ENCODE measurements at places on chromosomes 4 and X.

- no peak for DNase-seq
Observed at GRCh38 chr4:5028480-5028879, 9.2 kb upstream of the CYTL1 start.

- DNase-seq: no peak
Observed at GRCh38 chr4:16075061-16075460, 8.8 kb downstream of the PROM1 start.

DNA sequence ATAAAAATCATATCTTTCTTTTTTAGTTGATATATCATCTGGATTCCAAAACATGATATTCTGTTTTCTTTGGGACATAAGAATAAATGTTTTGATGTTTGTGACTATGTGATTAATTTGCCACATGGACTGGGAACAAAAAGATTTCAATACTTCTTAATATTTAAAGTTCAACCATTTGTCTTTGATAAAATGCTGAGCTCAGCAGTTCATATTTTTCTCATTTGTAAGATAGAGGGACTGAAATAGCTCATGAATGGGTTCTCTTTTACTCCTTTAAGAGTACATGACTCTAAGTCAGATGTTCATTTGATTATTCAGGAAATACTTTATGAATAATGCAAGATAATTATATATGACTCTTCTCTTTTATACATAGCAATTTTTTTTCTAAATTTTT lies 205.9 kb upstream of the FAM47A start:
- DNase-seq: no peak

DNA sequence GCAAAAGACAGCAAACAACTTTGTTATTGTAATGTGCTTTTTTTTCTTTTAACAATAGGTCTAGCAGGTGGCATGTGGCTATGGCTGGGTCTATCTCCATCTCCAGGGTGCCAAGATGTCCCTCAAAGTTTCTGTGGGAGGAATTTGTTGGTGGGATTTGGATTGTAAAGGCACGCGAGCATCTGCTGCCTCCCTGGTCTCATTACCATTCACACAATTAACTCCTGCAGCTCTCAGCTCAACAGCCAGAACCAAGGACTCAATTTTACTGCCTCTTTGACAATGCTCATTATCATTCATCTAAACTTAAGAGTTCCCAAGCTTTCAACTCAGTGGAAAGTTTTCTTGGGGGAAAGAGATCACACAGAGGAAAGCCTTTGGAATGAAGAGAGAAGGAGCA lies 10.9 kb upstream of the PCDH18 start:
- DNase-seq: no peak

DNA sequence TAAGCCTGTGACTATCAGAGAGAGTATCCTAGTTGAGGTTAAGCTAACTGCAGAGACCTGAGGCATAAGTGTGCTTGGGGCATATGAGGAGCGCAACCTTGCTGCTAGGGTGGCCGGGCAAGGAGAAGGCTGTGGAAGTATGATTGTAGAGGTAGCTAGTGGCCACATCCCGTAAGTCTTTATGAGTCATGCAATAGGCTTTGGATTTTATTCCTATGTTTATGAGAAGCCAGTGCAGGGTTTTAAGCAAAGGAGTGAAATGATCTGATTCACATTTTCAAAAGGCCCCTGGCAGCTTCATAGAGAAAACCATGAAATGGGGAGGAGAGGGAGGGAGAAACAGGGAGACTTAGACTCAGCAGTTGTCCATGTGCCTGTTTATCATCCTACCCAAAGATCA lies 92.1 kb upstream of the WDFY3 start:
- no peak for DNase-seq

GRCh38 chr4:177484613-177485021 lies 42.4 kb upstream of the AGA start:
- no peak for DNase-seq

GRCh38 chrX:68684291-68684918 lies 36.9 kb downstream of the STARD8 start:
- DNase-seq: peak; percentile 83

- no peak for DNase-seq
Observed at GRCh38 chr4:4329496-4329895, 39.4 kb downstream of the ZBTB49 start.

DNA sequence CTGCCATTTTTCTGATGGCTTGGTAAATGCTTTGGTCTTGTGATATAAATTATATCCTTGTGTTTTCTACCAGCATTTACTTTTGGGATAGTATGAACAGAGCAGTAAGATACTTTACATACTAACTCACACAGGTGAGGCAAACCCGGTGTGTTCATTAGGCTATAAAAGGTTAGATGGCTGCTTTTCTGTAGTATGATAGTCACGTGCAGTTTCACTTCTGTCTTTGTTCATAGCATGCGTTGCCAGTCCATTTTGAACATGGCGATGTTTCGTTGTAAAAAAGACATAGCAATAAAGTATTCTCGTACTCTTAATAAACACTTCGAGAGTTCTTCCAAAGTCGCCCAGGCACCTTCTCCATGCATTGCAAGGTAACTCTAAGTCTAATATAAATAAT lies 88.4 kb downstream of the KLHL8 start:
- no peak for DNase-seq

GRCh38 chr4:121252224-121252806 lies 88.2 kb upstream of the TNIP3 start:
- peak; percentile 48 for DNase-seq

- no peak for DNase-seq
Observed at GRCh38 chr4:9825049-9825448, 43.6 kb downstream of the DRD5 start.

DNA sequence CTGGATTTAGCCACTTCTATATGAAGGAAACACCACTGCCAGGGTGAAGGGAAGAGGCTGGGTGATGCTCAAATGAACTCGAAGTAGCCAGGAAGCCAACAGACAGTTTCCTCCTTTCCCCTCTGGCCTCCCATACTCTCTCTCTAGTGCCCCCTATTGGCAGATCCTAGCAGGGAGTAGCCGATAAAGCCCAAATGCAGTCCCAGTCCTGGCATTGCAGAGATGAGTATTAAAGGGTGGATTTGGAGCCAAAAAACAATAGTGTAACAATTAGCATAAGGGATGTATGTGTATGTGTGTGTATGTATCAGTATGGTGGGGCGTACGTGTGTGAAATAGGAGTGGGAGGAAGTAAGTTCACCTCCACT lies 213.8 kb upstream of the LDB2 start:
- DNase-seq: no peak

DNA sequence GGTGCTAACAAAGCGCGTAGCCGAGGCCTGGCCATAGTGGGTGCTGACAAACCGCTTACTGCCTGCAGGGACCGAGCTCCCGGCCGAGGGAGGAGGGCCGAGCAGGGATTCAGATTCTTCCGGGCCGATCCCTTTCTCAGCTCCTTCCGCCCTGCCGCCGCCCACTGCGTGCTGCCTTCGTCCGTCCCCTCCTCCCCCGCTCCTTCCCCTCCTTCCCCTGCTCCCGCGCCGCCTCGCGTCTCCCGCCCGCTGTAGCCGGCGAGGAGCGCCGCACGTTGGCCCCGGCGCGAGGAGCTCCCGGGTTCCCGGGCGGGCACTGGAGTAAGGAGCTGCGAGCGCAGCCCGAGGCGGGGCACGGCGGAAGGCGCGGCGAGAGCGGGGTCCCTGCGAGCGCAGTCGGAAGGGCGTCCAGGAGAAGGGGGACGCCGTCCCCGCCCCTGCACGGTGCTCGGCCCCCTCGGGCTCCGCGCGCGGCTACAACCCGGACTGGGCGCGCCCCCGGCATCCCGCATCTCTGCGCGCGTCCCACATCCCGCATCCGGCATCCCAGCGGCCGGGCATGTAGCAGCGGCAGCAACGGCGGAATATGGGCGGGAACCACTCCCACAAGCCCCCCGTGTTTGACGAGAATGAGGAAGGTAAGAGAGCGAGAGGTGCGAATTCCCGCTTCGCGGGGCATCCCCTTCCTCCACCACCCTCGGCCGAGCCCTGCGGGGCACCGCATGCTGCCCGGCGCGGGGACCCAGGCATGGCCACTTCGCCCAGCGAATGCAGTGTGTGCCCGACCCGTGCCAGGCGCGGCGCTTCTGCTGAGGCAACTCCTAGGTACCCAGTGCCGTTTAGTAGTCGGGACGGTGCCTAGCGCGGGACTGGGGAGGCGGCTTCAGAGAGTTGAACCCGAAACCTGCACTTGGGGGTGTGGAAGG lies at the start of gene STK32B:
Gene STK32B (plus strand): TSS at position 203 of the 926 bp plus-strand sequence.
- DNase-seq: peak; percentile 49

DNA sequence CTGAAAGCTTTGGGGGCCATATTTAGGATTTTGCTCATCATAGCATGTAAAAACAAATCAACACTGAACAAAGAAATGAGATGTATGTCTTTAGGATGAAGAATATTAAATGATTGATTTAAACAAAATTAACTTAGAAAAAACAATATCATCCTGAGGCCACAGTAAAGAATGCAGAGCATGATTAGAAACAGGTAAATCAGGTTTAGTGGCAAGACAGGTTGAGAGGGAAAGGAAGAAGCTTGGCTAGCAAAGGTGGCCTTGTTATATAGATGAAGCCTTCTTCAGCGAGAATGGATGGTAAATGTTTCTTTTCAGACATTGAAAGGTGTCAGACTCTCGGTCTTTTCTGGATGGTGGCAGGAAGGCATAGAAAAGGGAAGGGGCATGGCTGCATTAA lies 11.9 kb upstream of the MAGEB16 start:
- no peak for DNase-seq

DNA sequence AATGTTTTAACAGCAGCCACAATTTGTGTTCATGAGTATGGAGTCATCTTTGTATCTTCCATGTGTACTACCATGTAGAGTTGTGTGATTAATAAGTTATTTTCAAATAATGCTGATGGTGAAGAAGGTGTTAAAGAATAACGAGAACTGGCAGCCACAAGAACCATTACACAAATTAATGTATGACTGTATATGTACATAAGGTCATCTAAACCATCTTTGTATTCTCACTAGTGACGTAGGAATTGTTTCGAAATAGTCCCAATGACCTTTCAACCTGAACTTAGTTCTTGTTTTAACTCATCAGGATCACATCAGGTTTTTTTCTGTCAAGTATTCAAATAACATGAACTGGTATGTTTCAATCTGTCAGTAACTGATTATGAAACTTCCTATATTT lies 48.3 kb upstream of the NOCT start:
- DNase-seq: peak; percentile 92

GRCh38 chr4:75671802-75672421 lies 1.3 kb downstream of the G3BP2 start:
- DNase-seq: no peak

DNA sequence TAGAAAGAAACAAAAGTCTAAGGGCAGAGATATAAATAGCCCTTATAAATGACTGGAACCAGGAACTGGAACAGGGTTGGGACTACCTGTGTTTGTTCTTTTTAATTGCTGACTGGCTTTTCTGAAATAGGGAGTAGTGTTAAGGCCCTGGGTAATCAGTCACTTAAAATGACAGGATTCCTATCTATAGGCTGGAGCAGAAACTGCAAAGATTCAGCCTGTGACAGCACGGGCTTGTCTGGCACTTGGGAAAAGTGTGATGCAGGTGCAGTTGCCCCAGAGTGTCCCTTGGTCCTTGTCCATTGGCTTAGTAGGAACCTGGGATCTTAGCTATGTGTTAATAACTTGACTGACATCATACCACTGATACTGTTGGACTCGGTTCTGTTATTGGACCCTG lies 14.7 kb upstream of the PLAC8 start:
- DNase-seq: no peak

- no peak for DNase-seq
Observed at GRCh38 chr4:138414202-138414601, 172.1 kb upstream of the SLC7A11 start.

- peak; percentile 41 for DNase-seq
Observed at GRCh38 chrX:38718311-38718710, 82.9 kb upstream of the MID1IP1 start.

DNA sequence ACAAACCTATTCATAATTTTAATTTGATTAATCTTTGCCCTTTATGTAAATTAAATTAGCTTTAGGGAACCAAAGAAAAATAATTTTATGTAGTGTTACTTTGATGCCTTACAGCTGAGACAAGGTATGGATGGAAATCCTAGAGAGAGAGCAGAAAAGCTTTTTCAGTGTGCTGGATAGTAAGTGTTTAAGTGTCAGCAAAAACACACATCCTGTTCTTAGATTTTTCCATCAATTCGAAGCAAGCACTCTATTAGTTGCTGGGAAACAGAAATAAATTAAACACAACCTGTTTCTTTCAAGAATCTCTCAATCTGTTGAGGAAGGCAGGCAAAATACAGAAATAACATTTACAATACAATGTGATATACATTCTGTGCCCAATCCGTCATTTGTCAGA lies 327.8 kb downstream of the GALNTL6 start:
- no peak for DNase-seq

- no peak for DNase-seq
Observed at GRCh38 chrX:22134681-22135080, 102.6 kb downstream of the PHEX start.
